ENCODE measurements at places on chromosomes 3 and 15. TPM values are rescaled to one million over a fixed set of nuclear protein-coding genes. Genes with fewer than 3 reads are reported as not detected.

CYP1A2 gene
- not detected for total RNA-seq

PRSS50 gene
- not detected for total RNA-seq

NMNAT3 gene
- total RNA-seq = 1.1 TPM

UROC1 gene
- total RNA-seq = not detected

HRG gene
- total RNA-seq = not detected

CRYGS gene
- 2.5 TPM for total RNA-seq

PLA1A gene
- total RNA-seq = 0.34 TPM

TFRC gene
- total RNA-seq = 347 TPM

ACKR2 gene
- 0.74 TPM for total RNA-seq

NMD3 gene
- total RNA-seq = 65.8 TPM

CHRNA3 gene
- not detected for total RNA-seq

ATP1B3 gene
- 143 TPM for total RNA-seq

TMEM158 gene
- total RNA-seq = not detected

OR4M2 gene
- not detected for total RNA-seq

SERPINI2 gene
- total RNA-seq = not detected

ESYT3 gene
- total RNA-seq = 0.17 TPM

CAV3 gene
- not detected for total RNA-seq

PLSCR2 gene
- not detected for total RNA-seq

THAP10 gene
- 0.19 TPM for total RNA-seq

MOBP gene
- not detected for total RNA-seq

SOX2 gene
- total RNA-seq = not detected

DUSP7 gene
- total RNA-seq = 14.1 TPM

TGM5 gene
- not detected for total RNA-seq

RPLP1 gene
- 2,620 TPM for total RNA-seq

KY gene
- not detected for total RNA-seq

RAB6B gene
- total RNA-seq = 3.9 TPM

LINGO1 gene
- total RNA-seq = not detected

ARGFX gene
- not detected for total RNA-seq

CPNE4 gene
- total RNA-seq = not detected

GREM1 gene
- not detected for total RNA-seq

PLD1 gene
- 0.99 TPM for total RNA-seq

DUOXA1 gene
- total RNA-seq = 0.36 TPM

PROS1 gene
- 0.82 TPM for total RNA-seq

CYP11A1 gene
- total RNA-seq = 0.29 TPM

TGM4 gene
- not detected for total RNA-seq

ERICH6 gene
- not detected for total RNA-seq

ADAMTS9 gene
- not detected for total RNA-seq

SIDT1 gene
- total RNA-seq = 11.3 TPM

CEMIP gene
- 0.07 TPM for total RNA-seq

TTLL13 gene
- total RNA-seq = 0.73 TPM

PLSCR4 gene
- total RNA-seq = not detected

ITGA11 gene
- total RNA-seq = 0.56 TPM

ECE2 gene
- not detected for total RNA-seq
